Stimulated activated CD8-positive, alpha-beta memory T cell treated with anti-CD3 and anti-CD28 coated beads, Interleukin-2, amount 100 ng/mL, for 1 hour (primary cell): ENCODE measurements at places on chromosomes 6 and 20.

GRCh38 chr6:53252177-53252692 is 96.5 kb downstream of the ELOVL5 start:
- no peak for DNase-seq

- DNase-seq = no peak
These were observed 106.5 kb upstream of the LOC128125822 start for GRCh38 chr6:63465750-63466149.

- no peak for DNase-seq
These were observed 112.6 kb downstream of the TMEM170B start for GRCh38 chr6:11650025-11650696.

GRCh38 chr6:150068151-150068550 is 770 bp downstream of the ULBP3 start:
- no peak for DNase-seq

GRCh38 chr6:54784011-54784410 is 62.6 kb upstream of the FAM83B start:
- DNase-seq = no peak

DNA sequence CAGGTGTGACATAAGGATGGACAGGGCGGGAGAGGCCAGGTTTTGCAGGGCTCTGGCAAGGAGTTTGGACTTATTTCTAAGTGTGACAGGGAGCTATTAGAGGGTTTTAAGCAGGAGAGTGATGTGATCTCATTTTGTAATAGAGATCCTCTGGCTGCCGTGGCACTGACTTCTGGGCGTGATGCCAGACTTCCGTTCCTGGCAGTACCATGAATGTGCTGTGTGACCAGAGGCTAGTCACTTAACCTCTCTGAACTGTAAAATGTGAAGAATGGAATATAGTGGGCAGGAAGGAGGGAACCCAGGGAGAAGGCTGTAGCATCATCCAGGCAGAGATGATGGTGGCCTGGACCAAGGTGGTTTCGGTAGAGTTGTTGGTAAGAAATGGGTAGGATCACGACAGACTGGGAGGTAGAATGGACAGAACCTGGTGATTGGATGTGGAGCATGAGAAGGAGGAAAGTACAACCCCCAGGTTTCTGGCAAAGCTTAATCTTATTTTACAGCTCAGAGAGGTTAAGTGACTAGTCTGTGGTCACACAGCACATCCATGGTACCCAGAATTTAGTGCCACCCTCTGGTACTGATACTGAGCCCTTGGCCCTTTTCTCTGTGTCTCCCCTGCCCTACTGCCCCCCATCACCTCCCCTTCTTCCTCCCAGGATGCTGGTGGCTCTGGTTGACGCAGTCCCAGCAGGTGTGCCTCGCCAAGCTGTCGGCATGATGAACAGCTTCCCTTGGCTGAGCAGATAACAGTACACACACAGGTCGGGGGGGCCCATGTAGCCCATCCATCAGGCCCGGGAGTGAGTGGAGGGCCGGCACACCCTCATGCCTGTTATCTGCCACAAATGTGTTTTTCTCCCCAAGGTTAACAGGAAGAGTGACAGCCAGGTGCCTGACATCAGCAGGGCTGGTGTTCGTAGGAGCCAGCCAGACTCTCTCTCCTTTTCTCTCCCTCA is 52.9 kb upstream of the CTNNBL1 start:
- DNase-seq = no peak

GRCh38 chr6:127917766-127918165 is 16.9 kb upstream of the THEMIS start:
- DNase-seq = no peak

DNA sequence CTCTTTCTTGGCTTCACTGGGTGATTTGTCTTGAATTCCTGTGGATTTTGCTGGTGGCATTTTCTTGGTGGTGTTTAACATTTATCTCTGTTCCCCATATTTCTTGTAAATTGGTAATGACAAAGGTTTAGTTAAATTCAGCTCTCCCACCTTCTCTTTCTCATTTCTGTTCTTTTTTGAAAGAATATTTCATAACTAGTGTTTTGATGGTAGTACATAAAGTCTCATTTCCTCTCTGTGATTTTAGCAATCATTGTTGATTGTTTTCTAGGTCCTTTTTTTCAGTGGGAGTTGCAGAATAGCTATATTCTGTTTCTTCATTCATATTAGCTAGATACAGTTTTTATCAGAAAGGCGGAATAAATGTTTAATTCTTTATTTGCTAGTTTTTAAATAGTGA is 73.1 kb downstream of the QKI start:
- no peak for DNase-seq

DNA sequence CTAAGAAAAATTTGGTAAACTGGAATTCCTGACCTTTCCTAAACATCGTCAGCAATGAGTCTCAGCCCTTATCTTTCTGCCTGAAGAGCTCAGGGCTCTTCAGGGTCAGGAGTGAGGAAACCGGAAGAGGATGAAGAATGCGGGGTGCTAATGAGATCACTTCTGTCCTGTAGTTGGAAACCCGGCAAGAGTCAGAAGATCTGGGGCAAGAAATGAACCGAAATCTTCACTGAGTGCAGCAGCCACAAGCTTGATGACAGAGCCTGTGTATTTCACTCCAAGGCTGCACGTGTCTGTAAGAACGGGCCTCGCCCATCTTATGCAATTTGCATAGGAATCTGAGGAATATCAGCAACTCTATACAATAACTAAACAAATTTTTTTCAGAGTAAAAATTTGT is 60.4 kb upstream of the QKI start:
- no peak for DNase-seq

DNA sequence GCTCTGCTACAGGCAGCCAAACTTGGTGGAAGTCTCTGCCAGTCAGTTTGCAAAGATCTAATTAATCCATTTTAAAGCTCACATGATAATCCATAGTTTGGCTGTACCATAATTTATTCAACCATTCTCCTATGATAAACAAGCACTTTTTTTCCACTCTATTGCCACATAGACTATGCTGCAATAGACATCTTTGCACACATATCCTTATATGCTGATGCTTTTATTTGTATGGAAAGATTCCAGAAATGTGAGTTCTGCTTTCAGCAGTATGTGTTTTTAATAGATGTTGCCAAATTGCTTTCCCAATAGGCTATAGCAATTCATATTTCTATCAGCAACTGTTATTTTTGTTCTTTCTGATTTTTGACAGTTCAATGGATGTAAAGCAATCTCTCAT is 628.0 kb downstream of the KIF16B start:
- no peak for DNase-seq

DNA sequence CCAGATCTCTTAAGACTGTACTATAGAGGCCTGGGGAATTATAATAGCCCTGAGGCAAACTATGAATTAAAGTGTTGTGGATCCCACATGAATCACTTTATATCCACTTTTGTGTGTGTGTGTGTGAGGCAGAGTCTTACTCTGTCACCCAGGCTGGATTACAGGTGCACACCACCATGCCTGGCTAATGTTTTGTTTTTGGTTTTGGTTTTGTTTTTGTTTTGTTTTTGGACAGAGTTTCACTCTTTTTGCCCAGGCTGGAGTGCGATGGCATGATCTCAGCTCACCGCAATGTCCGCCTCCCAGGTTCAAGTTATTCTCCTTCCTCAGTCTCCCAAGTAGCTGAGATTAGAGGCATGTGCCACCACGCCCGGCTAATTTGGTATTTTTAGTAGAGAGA is 32.2 kb upstream of the MICB start:
- DNase-seq = no peak

GRCh38 chr6:127918506-127919427 is 17.9 kb upstream of the THEMIS start:
- no peak for DNase-seq

GRCh38 chr6:42251911-42252637 is 34.4 kb upstream of the MRPS10 start:
- DNase-seq = no peak

DNA sequence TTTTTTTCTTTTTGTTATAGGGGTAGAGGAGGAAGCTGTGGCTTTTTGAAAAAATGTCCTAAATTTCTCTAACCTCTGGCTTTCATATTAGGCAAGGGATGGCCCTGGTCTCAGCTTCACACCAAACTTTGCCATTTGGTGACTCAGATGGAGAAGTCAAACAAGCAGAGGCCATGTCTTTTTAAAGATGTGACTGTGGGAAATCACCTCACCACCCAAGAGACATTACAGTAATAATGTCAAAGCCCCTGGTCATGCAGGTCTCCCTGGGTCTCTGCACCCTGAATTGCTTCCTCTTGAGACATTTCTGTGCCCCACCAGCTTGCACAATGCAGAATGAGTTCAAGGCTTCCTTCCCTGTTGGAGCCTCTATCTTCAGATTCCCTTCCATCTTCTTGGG is 39.5 kb upstream of the ADGRF5 start:
- no peak for DNase-seq

- no peak for DNase-seq
These were observed 215.0 kb upstream of the EYS start for GRCh38 chr6:65922049-65922448.

- no peak for DNase-seq
These were observed 210.0 kb upstream of the PRDM1 start for GRCh38 chr6:105875974-105876640.

- no peak for DNase-seq
These were observed 4.9 kb downstream of the RIMS4 start for GRCh38 chr20:44805335-44805978.

DNA sequence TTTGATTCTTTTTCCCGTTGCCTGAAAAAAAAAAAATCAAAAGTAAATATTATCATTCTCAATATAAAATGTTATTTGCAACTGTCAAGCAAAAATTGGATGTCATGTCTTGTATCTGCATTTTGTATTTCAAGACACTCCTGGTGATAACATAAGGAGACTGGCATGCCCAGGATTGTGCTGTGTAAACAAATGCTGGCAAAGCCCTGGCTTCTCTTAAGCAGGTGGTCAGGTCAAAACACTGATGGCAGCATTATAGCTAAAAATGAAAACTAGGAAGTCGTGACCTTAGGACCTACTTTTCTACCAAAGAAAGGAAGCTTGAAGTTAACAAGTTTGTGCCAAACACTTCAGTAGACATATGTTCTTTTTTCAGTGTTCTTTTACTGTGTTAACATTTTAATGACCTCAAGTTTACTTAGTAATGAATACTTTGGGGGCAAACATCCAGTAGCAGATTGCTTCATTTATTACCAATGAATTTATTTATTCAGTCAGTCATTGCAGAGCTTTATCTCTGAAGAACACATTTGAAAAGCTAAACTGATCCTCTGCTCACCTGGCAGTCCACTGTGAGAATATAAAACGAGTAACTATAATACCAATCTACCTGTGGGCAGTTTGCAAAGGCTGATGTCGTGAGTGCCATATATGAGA is 243.1 kb upstream of the FLRT3 start:
- DNase-seq = no peak

DNA sequence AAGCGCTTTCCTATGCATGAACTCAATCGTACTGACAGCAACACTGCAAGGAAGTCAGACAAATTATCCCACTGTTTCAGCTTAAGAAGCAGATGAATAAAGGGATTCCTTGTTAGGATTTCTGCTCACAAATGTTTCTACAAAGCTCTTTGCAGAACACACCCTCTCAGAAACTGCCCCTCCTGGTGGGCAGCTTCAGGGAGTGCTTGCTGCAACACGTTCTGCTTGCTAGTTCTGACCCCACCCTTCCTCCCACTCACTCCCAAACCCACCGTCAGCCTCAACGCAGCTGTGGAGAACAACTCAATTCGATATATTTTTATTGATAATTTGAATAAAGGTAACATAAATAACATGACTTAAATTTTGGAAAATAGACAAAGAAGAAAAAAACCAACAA is 250.8 kb upstream of the PRDM1 start:
- no peak for DNase-seq

DNA sequence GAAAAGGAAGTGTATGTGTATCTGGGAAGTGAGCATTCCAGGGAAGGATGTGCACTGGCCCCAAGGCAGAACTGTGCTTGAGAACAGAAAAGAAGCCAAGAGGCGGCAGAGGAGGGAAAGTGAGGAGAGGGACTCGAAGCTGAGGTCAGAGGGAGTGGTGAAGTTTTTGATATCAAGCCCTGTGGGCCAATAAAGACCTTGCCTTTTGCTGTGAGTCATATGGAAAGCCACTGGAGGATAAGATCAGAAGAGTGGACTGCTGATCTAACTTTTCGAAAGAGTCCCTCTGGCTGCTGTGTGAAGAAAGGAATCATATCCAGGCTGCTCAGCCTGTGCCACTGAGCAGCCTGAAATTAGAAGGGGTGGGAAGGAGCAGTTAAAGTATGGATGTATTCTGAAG is 99.4 kb downstream of the EYA4 start:
- no peak for DNase-seq

DNA sequence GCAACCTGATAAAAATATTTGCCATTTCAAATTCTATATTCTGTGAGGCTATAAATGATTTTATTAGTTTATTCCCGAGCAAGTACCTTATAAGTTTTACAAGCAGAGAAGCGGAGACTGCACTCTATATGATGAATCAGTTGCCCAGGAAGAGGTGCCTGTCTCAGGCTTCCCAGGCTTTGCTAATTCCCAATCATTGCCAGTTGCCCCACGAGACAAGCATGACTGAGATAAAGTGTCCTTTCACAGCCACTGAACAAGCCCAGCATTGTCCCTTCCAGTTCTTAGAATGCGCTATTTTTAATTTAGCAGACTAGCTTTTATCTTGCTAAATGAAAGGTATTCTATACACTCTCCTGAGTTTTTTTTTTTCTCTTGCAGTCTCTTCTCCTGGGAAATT is 260.7 kb downstream of the ALDH8A1 start:
- DNase-seq = no peak

DNA sequence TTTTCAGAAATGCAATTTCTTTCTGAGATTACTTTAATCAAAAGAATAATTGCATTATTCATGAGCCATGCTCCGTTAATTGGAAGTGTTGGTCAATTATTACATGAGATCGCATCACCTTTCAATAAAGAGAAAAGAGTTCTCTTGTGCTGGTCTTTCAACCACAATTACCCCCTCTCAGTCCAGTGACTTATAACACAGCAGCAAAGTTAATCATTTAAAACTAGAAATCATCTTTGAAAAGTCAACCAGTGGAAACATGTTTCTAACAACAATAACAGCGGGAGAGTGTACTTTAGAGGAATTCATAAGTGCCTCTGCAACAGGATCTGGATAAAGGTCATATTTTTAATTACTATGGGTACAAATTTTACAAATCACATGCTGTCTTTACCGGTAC is 384.4 kb upstream of the AGPAT4 start:
- no peak for DNase-seq

DNA sequence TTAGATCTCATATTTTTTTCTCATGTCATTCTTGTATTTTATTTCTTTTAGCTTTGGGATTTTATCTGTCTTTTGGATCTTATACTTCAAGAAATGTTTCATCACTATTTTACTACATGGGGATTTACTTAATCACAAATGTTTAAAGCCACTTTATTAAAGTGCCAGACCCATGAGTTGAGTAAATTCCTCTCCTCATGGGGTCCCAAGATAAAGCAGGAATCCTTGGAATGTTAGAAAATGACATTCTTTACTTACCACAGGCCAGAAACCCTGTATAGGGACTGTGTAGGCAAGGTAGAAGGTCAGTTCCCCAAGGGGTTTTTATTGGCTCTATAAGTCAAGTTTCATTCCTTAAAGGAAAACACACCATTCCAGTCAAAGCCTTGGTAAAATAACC is 28.4 kb upstream of the OR2J2 start:
- DNase-seq = no peak

- DNase-seq = no peak
These were observed 111.1 kb downstream of the UST start for GRCh38 chr6:148857798-148858390.

GRCh38 chr20:45860560-45861220 is 3.3 kb downstream of the ZSWIM3 start:
- no peak for DNase-seq

GRCh38 chr6:43334466-43335095 is 26.0 kb upstream of the CRIP3 start:
- DNase-seq = no peak
